ENCODE measurements at places on chromosomes 1 and 21. TPM values are rescaled to one million over a fixed set of nuclear protein-coding genes. Genes with fewer than 3 reads are reported as not detected.
A peak's percentile ranks its signal among the peaks of the same experiment; 100 is the strongest.

- no peak overlapping the region for H3K4me3 ChIP-seq
- no peak overlapping the region for H3K27ac ChIP-seq
- H3K36me3 ChIP-seq = no peaks in the 10 kb centered on the region
- no peaks in the 10 kb centered on the region for H3K4me1 ChIP-seq
- H3K27me3 ChIP-seq = no peaks in the 10 kb centered on the region
Measured at GRCh38 chr21:28632755-28633408, 359.8 kb downstream of the LTN1 start.

- no peak overlapping the region for H3K4me3 ChIP-seq
- no peaks in the 10 kb centered on the region for H3K27me3 ChIP-seq
- no peaks in the 10 kb centered on the region for H3K4me1 ChIP-seq
Measured at GRCh38 chr1:162536511-162536910, 25.0 kb upstream of the UAP1 start.

- no peak overlapping the region for H3K27ac ChIP-seq
- no peak overlapping the region for H3K4me3 ChIP-seq
- H3K27me3 ChIP-seq = no peaks in the 10 kb centered on the region
- H3K36me3 ChIP-seq = no peaks in the 10 kb centered on the region
- H3K4me1 ChIP-seq = no peaks in the 10 kb centered on the region
- DNase-seq = no peak
Measured at GRCh38 chr1:86645851-86646250, 58.5 kb upstream of the SH3GLB1 start.

DNA sequence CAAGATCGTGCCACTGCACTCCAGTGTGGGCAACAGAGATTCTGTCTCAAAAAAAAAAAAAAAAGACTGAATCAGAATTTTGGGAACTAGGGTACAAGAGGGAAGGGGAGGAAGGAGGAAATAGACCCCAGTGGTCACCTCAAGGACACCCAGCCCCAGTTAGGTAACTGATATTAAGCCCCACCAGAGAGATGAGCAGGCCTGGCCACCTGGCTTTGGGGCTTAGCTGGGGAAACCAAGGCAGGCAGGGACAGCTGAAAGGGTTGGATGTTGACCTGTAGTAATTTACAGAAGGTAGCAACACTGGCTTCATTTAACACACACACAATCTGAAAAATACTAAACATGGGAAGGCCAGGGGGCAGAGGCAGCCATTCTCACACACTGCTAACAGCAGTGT lies 5.2 kb upstream of the C1orf122 start:
- H3K27ac ChIP-seq = no peak overlapping the region
- no peak for DNase-seq
- no peaks in the 10 kb centered on the region for H3K27me3 ChIP-seq

DNA sequence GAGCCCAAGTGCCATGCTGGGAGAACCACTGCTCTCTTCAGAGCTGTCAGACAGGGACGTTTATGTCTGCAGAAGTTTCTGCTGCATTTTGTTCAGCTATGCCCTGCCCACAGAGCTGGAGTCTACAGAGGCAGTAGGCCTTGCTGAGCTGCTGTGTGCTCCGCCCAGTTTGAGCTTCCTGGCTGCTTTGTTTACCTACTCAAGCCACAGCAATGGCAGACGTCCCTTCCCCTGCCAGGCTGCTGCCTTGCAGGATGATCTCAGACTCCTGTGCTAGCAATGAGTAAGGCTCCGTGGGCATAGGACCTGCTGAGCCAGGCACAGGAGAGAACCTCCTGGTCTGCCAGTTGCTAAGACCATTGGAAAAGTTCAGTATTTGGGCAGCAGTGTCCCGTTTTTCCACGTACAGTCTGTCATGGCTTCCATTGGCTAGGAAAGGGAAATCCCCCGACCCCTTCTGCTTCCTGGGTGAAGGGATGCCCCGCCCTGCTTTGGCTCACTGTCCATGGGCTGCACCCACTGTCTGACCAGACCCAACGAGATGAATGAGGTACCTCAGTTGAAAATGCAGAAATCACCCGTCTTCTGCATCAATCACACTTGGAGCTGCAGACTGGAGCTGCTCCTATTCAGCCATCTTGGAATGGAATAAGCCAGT lies 31.9 kb downstream of the CYP4B1 start:
- H3K4me3 ChIP-seq = no peak overlapping the region
- no peaks in the 10 kb centered on the region for H3K36me3 ChIP-seq
- H3K27ac ChIP-seq = no peak overlapping the region
- H3K27me3 ChIP-seq = no peaks in the 10 kb centered on the region
- H3K4me1 ChIP-seq = no peaks in the 10 kb centered on the region

- peak overlapping the region; percentile 86 for H3K27ac ChIP-seq
- no peaks in the 10 kb centered on the region for H3K36me3 ChIP-seq
- peaks cover 24% of the 10 kb centered on the region for H3K4me1 ChIP-seq
- peak; percentile 59 for DNase-seq
- H3K27me3 ChIP-seq = peaks cover 9% of the 10 kb centered on the region
- no peak overlapping the region for H3K4me3 ChIP-seq
Measured at GRCh38 chr1:175072099-175072951, 4.7 kb downstream of the TNN start.

DNA sequence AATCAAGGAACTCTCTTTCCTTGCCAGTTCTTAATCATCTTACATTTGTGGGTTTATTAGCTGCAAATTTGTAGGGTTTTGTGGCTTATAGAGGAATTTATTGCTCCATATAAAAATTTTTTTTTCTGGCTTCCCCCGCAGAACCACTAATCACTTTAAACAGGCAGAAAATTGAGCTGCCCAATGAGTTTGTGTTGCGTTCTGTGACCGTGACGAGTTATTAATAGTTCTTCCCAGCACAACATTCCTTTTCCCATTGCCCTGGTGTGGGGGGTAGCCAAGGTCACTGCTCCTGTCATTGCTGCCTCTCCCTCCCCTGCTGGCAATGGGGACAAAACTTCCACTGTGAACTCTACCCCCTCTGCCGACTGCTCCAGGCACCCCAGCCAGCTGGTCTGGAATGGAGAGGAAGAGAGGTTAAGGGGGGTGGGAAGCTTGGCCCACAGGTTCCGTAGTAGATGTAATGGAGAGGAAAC lies 55.1 kb downstream of the UBE2T start:
- H3K4me3 ChIP-seq = no peak overlapping the region
- H3K36me3 ChIP-seq = no peaks in the 10 kb centered on the region
- H3K4me1 ChIP-seq = peaks cover 6% of the 10 kb centered on the region
- DNase-seq = no peak
- no peak overlapping the region for H3K27ac ChIP-seq
- peaks cover 5% of the 10 kb centered on the region for H3K27me3 ChIP-seq

DNA sequence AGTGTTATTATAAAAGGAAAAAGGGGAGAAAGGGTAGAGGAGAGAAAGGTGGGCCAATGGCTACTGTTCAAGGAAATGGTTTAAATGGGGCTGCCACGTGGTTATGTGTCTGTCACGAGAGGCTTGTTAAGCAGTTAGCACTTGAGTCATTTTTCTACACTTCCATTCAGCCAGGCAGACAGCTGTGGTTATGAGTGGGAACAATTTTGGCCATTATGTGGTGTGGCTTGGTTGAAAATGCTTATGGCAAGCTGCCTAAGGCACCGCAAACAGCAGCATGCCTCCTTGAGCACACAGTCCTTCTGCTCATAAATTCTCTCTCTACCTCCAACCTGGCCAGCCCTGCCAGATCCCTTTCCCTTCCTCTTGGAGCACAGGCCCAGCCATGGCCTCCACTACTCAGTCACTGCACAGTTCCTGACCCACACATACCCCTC lies 3.2 kb upstream of the SRM start:
- H3K27me3 ChIP-seq = peaks cover 5% of the 10 kb centered on the region
- H3K36me3 ChIP-seq = no peaks in the 10 kb centered on the region
- H3K27ac ChIP-seq = no peak overlapping the region
- H3K4me1 ChIP-seq = peaks cover 6% of the 10 kb centered on the region
- H3K4me3 ChIP-seq = no peak overlapping the region
- DNase-seq = no peak

DNA sequence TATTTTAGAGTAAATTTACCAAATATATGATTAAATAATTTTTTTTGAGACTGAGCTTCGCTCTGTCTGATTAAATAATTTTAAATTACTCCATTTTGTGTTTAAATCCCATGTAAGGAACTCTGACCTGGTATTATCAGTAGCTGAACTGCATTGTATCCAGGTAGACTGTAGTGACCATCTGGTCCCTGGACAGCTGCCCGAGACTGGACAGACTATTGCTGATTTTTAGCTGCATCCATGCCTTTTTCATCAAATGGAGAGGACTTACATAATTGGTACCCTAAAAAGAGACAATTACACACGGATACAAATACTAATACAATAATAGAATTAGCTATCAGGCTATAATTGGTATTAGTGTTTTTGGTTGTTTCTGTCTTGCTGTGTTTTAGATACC lies 20.6 kb downstream of the OLFM3 start:
- peaks cover 3% of the 10 kb centered on the region for H3K4me1 ChIP-seq
- peaks cover 2% of the 10 kb centered on the region for H3K27me3 ChIP-seq
- H3K27ac ChIP-seq = no peak overlapping the region
- DNase-seq = no peak

- no peaks in the 10 kb centered on the region for H3K36me3 ChIP-seq
- no peaks in the 10 kb centered on the region for H3K4me1 ChIP-seq
- no peaks in the 10 kb centered on the region for H3K27me3 ChIP-seq
Measured at GRCh38 chr21:38327984-38328383, 71.2 kb downstream of the KCNJ15 start.

DNA sequence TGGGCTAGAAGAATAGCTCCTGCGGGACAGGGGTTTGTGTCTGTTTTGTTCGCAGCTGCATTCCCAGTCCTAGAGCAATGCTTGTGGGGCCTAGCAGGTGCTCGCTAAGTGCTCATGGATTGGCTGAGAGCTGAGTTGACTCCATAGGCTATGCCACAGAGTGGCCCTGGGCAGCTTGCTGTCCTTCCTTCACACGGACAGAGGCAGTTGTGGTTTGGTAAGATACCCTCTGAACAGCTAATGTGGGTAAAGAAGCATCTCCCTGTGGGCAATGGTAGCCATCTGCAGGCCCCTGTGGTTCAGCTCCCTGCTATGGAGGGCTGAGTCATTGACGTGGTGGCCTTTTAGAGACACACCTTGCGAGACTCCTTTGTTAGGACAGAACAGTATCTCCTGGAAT lies 23.5 kb upstream of the LBR start:
- DNase-seq = no peak
- H3K4me3 ChIP-seq = no peak overlapping the region
- no peak overlapping the region for H3K27ac ChIP-seq
- peaks cover 11% of the 10 kb centered on the region for H3K27me3 ChIP-seq
- peaks cover 7% of the 10 kb centered on the region for H3K36me3 ChIP-seq

GRCh38 chr21:38960251-38960650 lies 154.5 kb downstream of the ETS2 start:
- H3K4me3 ChIP-seq = no peak overlapping the region
- H3K36me3 ChIP-seq = peaks cover 22% of the 10 kb centered on the region
- no peak overlapping the region for H3K27ac ChIP-seq
- H3K27me3 ChIP-seq = peaks cover 2% of the 10 kb centered on the region

DNA sequence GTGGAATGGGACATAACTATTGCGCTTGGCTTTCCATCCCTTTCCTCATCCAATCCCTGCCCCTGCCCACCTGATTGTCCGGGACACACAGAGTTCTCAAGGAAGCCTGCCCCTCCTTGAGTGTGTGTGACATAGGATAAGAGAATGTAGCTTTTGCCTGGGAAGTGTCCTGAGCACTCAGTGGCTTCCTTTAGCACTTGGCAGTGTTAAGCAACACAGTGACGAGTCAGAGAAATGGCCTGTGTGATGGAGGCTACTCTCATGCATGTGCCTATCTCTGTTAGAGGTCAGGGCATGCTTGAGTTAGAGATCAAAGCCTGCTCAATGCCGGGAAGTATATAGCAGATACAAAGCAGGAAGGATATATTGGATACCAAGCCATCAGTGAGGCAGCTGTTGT lies 289.5 kb downstream of the SIPA1L2 start:
- H3K4me1 ChIP-seq = peaks cover 23% of the 10 kb centered on the region
- H3K36me3 ChIP-seq = no peaks in the 10 kb centered on the region
- H3K27ac ChIP-seq = no peak overlapping the region

- H3K27ac ChIP-seq = peak overlapping the region; percentile 80
- no peak overlapping the region for H3K4me3 ChIP-seq
- H3K4me1 ChIP-seq = peaks cover 5% of the 10 kb centered on the region
- DNase-seq = no peak
Measured at GRCh38 chr1:235910357-235911299, 43.9 kb upstream of the LYST start.

- no peaks in the 10 kb centered on the region for H3K4me1 ChIP-seq
- peaks cover 10% of the 10 kb centered on the region for H3K36me3 ChIP-seq
- H3K27me3 ChIP-seq = peaks cover 1% of the 10 kb centered on the region
Measured at GRCh38 chr1:62809788-62810187, 25.9 kb downstream of the ATG4C start.

- H3K4me1 ChIP-seq = peaks cover 2% of the 10 kb centered on the region
- no peak overlapping the region for H3K4me3 ChIP-seq
- H3K36me3 ChIP-seq = no peaks in the 10 kb centered on the region
- no peaks in the 10 kb centered on the region for H3K27me3 ChIP-seq
Measured at GRCh38 chr21:33794596-33794995, 121.0 kb downstream of the ATP5PO start.

GRCh38 chr1:43634721-43635120 lies 15.2 kb upstream of the KDM4A start:
- H3K36me3 ChIP-seq = no peaks in the 10 kb centered on the region
- no peaks in the 10 kb centered on the region for H3K4me1 ChIP-seq
- H3K27ac ChIP-seq = no peak overlapping the region
- DNase-seq = no peak

- peaks cover 4% of the 10 kb centered on the region for H3K36me3 ChIP-seq
- H3K4me3 ChIP-seq = no peak overlapping the region
- H3K27me3 ChIP-seq = peaks cover 2% of the 10 kb centered on the region
- no peak overlapping the region for H3K27ac ChIP-seq
- no peak for DNase-seq
Measured at GRCh38 chr1:17765444-17766411, 10.6 kb downstream of the ACTL8 start.

Gene CYP4A22
- total RNA-seq = 0.17 TPM

Gene NEK7
- 11.5 TPM for total RNA-seq

Gene HAO2
- total RNA-seq = not detected

Gene VHLL
- not detected for total RNA-seq

Gene KRTAP6-2
- total RNA-seq = not detected

Gene AJAP1
- total RNA-seq = 3.5 TPM

Gene CSMD2
- 0.27 TPM for total RNA-seq

Gene VPS26C
- total RNA-seq = 60.3 TPM

Gene CHODL
- total RNA-seq = 5.5 TPM

Gene NRIP1
- 51.5 TPM for total RNA-seq

Gene GPR137B
- 22.5 TPM for total RNA-seq

Gene GPR3
- 1.5 TPM for total RNA-seq
